ENCODE measurements at places on chromosomes 1 and 21.

DNA sequence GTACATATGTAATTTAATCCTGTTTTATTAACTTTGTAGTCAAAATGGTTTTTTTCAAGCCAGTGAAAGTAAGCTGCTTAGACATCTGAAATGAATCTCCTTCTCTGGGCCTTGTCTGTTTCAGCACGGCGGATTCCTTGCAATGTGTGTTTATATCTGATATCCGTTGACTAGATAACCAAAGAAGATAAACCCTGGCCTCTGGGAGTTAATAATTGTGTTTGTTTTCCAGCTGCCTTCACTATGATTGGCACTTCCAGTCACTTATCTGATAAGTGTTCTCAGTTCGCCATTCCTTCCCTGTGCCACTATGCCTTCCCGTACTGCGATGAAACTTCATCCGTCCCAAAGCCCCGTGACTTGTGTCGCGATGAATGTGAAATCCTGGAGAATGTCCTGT is 63.5 kb upstream of the UBE2U start:
- no peak for DNase-seq

- peak; percentile 90 for DNase-seq
Observed at GRCh38 chr1:39098546-39099250, 72.5 kb downstream of the NDUFS5 start.

GRCh38 chr1:219805191-219805590 is 123.2 kb downstream of the SLC30A10 start:
- DNase-seq, result peak; percentile 84

DNA sequence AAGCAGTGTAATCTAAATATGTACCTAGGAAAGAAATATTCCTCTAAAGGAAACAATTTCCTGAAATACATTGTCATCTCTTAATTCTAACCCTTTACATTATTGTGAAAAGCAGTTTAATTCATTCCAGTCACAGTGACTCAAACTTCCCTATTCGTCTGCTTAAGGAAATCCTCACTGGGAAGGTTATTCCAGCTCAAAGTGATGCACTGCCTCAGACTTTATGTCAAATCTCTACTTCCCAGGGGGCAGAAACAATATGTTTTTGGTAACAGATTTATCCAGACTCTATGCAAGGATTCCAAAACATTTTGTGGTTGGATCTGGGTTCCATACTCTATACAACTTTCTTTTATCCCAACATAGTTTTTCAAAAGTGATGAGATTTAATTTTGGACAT is 145.2 kb downstream of the NTMT2 start:
- no peak for DNase-seq

GRCh38 chr1:150548632-150549495 is at the start of gene ADAMTSL4:
Gene ADAMTSL4, plus strand, starts transcription at chr1:150549408. Its CDS starts 2,881 bp downstream, at chr1:150552289.
- DNase-seq, result peak; percentile 81

GRCh38 chr1:244865028-244865371 is 657 bp upstream of the HNRNPU start:
- peak; percentile 79 for DNase-seq

DNA sequence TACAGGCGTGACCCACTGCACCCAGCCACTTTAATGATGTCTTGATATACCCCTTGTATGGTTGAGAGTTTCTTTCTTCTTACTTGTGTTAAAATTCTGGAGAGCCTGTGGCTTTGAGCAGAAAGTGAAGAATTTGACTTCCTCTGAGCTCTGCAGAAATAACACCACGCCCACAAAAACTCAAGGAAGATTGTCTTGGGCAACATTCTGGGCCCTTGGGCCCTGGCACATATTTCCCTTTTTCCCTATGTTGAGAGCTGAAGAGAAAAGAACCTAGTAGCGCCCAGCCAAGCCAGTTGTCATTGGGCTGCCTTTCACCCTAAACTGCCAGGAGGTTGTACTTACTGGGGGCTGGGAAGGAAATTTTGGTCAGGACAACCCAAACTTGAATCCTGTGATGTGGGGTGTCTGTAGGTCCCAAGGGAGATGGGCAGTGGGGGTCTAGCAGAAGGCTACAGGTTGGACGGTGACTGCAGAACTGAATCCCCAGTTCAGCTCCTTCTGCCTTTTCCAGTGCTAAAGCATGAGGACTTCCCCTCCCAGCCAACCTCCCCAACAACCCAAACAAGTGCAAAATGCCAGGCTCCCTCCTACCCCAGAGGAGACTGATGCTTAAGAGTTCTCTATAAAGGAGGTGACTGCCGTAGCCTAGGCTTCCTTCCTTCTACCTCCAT is 11.7 kb upstream of the SNAPIN start:
- no peak for DNase-seq

GRCh38 chr1:218810306-218810705 is 363.4 kb upstream of the LYPLAL1 start:
- no peak for DNase-seq

DNA sequence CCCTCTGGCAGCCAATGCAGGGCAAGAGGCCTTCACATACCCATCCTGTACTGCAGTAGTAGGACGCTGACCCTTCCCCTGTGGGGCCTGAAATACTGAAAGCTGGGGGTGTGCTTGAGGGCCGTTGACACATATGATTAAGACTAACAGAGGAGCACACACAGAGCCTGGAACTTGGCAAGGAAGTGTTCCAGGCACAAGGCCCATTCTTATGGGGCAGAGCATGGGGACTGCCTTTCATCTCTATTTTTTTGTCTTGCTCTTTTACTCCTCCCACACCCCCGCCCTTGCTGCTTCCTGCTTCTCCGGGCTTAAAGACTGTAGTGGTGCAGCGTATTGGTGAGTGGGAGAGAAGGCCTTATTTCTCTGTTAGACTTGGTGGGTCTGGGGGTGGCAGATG is 137.4 kb downstream of the BACH1 start:
- DNase-seq, result no peak

All from NCI-H69 (cell line).